ENCODE measurements at places on chromosomes 6 and 20.

GRCh38 chr6:14380086-14380820 lies 262.7 kb downstream of the CD83 start:
- no peak for DNase-seq

- no peak for DNase-seq
Observed at GRCh38 chr6:21900730-21901129, 307.2 kb downstream of the SOX4 start.

DNA sequence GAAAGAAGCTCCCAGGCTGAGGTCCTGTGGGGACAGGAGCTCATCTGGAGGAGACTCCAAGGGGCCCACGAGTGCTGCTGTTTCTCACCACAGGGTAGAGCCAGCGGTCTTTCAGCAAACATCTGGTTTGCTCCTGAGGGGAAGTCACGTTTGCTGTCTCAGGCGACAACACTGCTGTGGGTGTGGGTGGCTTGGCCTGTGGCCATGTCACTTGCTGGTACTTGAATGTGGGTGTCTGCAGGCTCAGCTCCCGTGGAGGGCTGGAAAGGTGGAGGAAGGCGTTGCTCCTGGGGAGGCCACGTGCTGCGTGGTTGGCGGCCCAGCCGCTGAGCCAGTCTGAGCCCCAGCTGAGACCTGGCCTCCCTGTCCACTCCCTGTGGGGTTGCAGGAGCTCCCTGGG lies 52.8 kb upstream of the MPC1 start:
- peak; percentile 41 for DNase-seq

- no peak for DNase-seq
Observed at GRCh38 chr6:38095054-38095453, 275.5 kb downstream of the ZFAND3 start.

- DNase-seq, result no peak
Observed at GRCh38 chr6:133540361-133540760, 299.2 kb downstream of the EYA4 start.

DNA sequence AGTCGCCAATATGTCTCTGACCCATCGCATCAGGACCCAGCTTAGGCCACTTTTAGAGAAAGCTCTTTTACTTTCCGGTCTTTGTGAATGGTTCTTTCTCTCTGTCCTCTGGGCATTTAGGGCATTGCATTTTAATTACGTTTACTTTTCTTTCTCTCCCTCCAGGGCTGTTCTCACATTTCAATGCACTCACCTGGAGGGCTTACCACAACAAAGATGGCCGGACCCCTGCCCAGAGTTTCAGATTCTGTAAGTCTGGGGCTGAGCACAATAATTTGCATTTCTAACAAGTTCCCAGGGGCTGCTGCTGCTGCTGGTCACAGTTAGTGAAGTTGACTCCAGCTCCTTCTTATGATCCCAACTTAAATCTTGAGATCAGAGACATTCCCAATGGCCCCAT lies 3.0 kb downstream of the ANKRD66 start:
- DNase-seq, result no peak

DNA sequence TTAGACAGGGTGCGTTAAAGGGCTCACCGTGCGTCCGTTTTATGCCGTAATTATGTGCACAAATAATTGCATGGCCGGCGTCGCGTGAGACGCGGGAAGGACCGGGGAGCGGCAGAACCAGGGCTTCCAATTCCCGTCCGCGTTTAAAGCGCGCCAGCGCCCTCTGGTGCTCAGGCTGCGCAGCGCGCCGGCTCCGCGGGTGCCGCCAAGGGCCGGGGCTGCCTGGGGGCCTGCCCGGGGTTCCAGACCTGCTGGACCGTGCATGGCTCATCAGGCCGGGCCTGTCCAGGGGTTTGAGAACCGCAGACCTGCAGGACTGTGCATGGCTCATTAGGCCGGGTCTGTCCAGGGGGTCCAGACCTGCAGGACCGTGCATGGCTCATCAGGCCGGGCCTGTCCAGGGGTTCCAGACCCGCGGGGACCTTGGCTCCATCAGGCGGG lies 369.0 kb downstream of the THBS2 start:
- DNase-seq, result peak; percentile 37

DNA sequence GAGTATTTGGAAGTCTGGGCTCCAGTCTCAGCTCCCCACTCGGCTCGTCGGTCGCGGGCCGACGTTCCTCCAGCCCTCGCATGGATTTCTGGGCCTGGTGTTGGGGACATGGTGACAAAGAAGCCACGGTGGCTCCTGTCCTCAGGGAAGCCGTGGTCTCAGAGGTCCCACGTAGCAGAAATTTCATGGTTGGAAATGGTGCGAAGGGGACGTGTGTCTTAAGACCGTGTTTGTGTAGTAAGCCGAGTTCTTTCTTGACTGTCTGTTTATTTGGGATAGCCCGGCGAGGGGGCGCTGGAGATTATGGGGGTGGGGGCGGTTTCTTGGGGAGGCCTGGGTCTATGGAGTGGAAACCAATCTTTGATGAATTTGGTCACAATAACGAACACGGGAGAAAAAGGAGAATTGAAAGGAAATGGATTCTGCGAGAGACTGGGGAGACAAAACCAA lies 23.5 kb upstream of the MAP3K7 start:
- peak; percentile 50 for DNase-seq

GRCh38 chr6:4364172-4364571 lies 228.8 kb upstream of the ECI2 start:
- no peak for DNase-seq

DNA sequence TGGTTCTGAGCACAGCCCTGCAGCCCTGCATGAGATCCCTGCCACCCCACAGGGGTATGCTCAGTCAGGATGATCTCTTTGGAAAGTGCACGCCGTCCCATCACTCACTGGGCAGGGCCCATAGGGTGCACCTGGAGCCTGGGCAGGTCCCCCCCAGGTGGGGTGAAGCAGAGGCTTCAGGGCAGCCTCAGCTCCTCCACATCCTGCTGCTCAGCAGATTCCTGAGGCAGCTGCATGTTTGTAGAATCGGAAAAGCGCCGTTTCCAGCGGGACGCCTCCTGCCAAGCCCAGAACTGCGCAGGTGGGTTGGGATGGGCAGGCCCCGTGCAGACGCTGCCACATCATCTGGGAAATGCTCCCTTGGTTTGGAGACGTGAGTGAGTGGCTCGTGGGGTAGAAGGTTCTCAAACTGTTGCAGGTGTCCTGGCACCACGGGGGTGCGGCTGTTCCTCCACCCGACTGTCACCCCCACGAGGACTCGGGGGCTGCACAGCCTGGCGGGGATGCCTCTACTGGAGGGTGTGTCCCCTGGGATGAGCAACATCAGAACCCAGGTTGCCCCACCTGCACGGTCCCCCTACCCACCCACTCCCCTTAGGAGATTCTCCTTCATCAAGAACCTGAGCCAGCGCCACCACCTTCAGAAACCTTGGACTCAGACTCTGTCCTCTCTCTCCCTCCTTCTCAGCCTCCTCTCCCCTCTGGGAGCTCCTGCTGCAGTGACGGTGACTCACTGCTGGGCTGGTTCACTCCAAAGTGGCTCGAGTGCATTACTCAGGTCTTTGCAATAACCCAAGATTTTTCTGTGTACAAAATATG lies 334.1 kb downstream of the TAF4 start:
- no peak for DNase-seq

- no peak for DNase-seq
Observed at GRCh38 chr6:16719488-16719887, 41.8 kb downstream of the ATXN1 start.

GRCh38 chr6:146027586-146028251 lies 1.1 kb upstream of the GRM1 start:
- peak; percentile 60 for DNase-seq

GRCh38 chr6:85404564-85405174 lies 45.2 kb upstream of the NT5E start:
- DNase-seq, result no peak

DNA sequence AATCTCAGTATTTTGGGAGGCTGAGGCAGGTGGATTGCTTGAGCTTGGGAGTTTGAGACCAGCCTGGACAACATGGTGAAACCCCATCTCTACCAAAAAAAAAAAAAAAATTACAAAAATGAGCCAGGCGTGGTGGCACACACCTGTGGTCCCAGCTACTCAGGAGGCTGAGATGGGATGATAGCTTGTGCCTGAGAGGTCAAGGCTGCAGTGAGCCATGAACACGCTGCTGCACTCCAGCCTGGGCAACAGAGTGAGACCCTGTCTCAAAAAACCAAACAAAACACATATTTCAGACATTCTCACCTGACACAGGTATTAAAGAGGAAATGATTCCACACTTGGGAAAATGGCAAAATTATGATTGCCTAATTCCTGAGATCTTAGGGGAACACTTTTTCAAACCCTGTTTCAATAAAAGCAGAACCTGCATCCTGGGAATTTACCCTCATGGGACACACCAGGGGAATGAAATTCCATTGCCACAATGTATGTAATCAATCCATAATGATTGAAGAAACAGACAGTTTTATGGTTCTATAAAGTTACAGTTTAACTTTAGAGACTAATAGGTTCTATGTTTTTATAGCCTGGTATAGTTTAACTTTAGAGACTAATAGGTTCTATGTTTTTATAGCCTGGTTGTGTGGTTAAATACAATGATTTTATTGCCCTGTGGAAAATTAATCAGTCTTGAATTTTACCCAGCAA lies 29.6 kb upstream of the DNAAF9 start:
- no peak for DNase-seq

- DNase-seq, result no peak
Observed at GRCh38 chr6:1481286-1481685, 91.9 kb downstream of the FOXF2 start.

DNA sequence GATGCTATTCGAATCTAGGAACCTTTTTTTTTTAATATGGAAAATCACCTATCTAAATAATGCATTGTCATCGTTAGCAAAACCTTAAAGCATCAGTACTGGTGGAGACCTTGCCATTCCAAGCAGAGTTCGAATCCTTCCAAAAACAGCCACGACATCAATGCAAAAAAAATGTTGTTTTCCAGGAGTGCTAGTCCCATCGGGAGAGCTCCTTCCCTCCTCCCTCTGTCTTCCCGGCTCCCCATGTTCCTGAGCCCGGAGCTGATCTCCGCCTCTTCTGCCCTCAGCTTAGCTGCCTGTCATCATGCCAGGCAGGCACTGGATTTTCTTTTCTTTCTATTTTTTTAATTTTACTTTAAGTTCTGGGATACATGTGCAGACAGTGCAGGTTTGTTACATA lies 153.6 kb upstream of the QKI start:
- DNase-seq, result no peak

DNA sequence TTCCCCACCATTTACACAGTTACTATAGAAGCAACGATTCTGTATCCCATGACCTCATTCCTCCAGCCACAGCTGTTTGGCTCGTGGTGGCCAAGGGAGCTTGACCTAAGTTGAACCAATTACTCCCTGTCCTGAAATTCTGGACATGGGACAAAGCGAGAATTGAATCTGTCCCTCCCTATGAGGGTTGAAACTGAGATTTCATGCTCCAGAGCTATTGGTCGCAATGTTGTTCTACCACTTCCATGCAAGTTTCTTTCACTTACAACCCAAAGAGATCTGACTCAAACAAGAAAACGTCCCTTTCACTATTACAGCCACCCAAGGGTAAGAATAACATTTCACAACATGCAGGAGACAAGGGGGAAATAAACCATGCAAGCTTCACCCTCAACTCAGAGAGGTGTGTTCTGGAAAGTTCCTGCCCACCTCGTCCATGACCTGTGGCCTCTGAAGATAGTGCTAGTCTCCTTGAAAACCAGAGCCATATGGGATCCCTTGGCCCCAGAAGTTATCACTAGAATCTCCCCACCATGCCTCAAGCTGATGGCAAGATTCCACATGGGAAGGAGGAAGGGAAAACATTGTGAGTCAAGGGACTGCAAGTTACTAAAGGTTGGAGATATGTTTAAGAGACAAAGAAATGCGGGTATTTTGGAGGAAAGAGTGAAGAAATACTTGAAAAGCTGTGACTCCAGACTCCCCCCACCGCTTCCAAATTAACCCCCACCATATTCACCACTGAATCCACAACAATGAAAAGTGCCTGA lies 74.5 kb upstream of the SRSF6 start:
- DNase-seq, result no peak

GRCh38 chr6:31765559-31765909 lies 3.1 kb downstream of the SAPCD1 start:
- no peak for DNase-seq

DNA sequence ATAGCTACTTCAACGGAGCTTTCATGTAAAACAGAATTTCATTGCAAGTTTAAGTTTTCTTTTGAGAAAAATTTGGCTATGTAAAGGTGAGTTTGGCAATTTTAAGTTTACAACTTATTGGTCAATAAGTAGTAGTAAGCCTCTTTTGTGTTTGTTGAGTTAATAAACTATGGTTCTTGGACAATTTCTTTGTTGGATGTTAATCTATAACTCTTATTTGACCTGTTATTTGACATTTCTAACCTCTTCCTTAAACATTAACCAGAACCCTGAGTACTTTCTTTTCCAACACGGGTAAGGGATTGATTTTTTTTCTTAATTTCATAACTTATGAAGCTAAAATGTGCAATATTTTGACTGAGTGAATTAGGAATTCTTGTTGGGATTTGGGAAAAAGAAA lies 354.4 kb downstream of the PRKN start:
- no peak for DNase-seq

GRCh38 chr6:41581381-41581991 lies 35.3 kb downstream of the FOXP4 start:
- DNase-seq, result no peak

DNA sequence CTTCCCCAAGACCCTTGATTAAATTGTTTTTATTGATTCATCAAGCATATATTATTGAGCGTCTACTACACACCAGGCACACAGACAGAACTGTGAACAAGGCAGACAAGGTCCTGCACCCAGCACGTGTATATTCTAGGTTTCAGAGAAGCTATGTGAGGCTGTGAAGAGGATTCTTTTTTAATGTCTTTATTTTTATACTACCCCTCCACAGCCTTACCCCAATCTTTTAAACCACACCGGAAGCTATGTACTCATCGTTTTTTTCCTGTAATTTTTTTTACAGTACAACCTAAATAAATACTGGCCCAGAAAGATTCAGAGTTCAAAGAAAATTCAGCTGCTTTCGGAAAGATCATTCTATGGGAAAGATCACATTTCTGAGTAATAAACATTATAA lies 10.0 kb downstream of the SGK1 start:
- no peak for DNase-seq

DNA sequence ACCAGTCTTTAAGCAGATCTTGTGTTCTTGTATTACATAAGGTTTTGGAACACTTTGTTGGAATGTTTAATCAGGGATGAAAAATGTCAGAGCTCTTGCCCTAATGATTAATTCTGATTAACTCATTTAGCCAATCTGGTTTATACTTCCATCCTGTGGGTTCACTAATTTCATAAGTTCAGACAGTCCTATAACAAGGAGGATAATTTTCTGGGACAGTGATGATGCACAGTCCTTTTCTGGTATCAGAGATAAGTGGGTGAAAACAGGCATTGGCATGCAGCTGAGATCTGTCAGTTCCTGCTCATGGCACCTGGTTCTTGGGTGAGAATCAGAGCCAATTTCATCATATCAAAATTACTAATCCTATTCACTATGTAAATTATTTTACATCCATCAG lies 125.0 kb upstream of the LAMA2 start:
- no peak for DNase-seq

DNA sequence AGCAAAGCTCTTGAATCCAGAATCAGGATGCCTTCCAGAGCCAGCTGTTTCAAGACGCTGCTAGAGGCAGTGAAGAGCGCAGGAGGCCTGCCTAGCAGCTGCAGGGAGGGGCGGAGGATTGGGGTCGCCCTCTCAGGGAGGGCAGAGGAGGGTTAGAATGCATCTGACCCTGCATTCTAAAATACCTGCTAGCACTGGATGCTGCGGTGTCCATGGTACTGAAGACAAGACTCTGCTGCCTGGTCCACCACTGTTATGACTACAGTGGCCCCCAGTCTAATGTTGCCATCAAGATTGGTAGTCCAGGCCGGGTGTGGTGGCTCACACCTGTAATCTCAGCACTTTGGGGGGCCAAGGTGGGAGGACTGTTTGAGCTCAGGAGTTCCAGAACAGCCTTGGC lies 193.7 kb upstream of the PROKR2 start:
- no peak for DNase-seq

- no peak for DNase-seq
Observed at GRCh38 chr6:84453499-84453898, 226.1 kb upstream of the CEP162 start.
